AG08396 (cell line): ENCODE measurements at places on chromosomes 5 and 9.

DNA sequence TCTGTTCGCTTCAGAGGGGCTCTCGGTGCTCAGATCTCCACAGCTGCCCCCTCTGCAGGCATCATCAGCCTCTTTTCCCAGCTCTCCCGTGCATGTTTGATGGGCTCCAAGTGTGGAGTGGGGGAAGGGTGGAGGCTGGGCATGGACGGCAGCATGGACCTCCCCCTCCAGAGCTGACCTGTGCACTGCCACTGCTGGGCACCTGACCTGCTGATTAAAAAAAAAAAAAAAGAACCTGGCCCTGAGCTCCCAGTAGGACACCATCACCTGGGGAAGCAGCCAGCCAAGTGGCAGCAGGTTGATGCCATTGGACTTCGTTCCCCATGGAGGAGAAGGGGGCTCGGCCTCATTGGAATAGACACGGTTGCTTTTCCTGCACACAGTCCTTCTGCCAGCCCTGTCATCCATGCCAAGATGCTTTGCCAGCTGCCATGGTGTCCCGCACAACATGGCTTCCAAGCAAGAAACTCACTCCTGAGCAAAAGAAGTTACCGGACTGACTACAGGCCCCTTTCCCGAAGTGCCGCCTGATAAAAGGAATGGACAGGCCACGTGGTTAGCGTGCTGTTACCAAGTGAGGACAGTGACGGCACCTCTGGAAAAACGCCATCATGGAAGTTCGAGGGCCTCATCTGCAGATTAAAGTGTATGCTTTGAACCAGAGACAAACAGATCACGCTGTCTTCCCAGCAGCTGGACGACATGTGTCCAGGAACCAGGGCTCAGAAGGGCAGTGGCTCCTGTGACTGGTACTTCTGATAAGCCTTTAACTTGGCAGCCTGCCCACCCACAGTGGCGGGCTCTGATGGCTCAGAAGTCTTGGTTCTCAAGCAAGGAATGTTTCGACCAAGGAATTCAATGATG, 14.7 kb upstream of the BRD3OS start:
- DNase-seq: no peak

- no peak for DNase-seq
Measured at GRCh38 chr9:69044240-69045219, 9.0 kb downstream of the FXN start.

GRCh38 chr5:7529880-7530279, 133.9 kb downstream of the ADCY2 start:
- DNase-seq: no peak

GRCh38 chr9:95793924-95794828, 81.3 kb upstream of the ERCC6L2 start:
- peak; percentile 60 for DNase-seq

DNA sequence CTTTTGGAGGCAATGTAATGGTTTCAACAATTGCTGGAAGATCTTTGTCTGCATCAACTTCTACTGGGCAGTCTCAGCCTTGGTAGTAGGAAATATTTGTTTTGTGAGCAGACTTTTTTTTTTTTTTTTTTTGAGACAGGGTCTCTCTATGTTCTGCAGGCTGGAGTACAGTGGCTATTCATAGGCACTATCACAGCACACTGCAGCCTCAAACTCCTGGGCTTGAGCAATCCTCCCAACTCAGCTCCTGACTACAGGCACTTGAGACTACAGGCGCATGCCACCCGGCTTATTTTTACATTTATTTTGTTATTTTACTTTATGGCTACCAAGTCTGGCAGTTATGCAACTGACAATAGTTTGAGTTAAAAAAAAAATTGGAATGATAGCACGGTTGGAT, 187.3 kb downstream of the SNX18 start:
- DNase-seq: no peak

- DNase-seq: no peak
Measured at GRCh38 chr5:32612134-32612888, 27.0 kb downstream of the SUB1 start.

DNA sequence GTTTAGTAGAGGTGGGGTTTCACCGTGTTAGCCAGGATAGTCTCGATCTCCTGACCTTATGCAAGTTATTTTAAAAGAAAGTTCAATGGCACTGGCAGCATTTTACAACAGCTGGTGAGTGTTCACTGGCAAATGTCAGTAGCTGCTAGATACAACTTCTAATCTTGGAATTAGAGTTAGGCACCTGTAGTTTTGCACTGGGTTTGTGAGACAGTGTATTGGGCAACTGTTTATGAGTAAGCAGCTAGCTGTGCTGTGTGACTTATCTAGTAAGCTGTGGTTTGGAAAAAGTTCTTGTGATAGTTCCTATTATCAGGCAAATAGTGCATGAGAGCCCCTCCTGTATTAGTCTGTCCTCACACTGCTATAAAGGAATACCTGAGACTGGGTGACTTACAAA, 61.5 kb downstream of the UBE2QL1 start:
- no peak for DNase-seq

- no peak for DNase-seq
Measured at GRCh38 chr9:36007316-36007708, 29.4 kb upstream of the RECK start.

DNA sequence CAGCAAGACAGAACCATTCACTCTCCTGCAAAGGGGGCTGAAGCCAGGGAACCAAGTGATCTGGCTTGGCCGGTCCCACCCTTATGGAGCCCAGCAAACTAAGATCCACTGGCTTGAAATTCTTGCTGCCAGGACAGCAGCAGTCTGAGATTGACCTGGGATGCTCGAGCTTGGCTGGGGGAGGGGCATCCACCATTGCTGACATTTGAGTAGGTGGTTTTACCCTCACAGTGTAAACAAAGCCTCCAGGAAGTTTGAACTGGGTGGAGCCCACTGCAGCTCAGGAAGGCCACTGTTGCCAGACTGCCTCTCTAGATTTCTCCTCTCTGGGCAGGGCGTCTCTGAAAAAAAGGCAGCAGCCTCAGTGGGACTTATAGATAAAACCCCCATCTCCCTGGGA, 60.5 kb downstream of the TNFSF8 start:
- DNase-seq: no peak

DNA sequence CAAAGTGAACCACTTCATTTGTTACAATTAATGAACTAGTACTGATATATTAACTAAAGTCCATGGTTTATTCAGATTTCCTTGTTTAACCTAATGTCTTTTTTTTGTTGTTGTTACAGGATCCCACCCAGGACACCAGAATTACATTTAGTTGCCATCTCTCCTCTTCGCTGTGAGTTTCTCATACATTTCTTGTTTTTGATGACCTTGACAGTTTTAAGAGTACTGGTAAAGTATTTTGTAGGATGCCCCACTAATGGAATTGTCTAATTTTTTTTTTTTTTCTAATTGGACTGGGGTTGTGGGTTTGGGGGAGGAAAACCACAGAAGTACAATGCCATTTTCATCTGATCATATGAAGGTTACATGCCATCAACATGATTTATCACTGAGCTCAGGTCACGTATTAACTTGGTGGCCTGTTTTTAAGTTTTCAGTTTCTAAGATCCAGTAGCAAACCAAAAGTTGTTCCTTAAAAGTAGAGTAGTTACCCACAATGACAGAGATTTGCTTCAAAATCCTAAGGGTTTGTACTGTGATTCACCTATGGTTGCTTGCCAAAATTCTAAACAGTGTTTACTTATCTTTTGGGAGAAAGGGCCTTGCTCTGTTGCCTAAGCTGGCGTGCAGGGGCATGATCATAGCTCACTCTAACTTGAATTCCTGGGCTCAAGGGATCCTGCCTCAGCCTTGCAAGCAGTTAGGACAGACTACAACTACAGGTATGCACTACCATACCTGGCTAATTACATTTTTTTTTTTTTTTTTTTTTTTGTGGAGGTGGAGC, 4.5 kb upstream of the OTULIN start:
- DNase-seq: peak; percentile 46

GRCh38 chr5:180960209-180960608, 28.4 kb upstream of the BTNL3 start:
- no peak for DNase-seq

DNA sequence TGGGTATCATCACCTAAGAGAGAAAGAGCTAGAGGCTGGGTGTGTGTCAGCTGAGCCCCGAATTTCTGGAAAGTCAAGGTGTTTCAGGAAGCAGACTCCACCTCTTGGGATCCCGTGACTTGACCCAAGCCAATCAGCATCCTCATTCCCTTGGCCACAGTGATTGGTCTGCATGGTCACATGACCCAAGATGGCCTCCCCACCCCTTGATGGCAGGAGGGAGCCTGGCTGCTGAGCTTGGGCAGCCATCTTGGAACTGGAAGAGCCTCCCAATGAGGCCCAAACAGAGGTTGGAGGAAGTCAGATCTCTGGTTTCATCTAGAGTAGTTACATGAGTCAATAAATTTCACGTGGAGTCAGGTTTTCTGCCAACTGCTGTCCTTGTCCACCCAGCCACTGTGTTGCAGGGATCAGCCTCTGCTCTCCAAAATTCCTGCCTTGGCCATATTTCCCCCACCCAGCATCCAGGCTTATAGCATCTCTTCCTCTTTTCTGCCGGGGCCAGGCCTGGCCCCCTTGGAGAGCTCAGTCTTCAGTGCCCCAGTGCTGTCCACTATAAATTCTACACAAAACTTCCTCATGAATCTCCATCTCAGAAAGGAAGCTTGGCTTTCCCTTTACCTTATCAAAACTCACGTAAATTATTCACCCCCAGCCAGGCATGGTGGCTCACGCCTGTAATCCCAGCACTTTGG, 17.2 kb upstream of the SUSD3 start:
- DNase-seq: peak; percentile 45

DNA sequence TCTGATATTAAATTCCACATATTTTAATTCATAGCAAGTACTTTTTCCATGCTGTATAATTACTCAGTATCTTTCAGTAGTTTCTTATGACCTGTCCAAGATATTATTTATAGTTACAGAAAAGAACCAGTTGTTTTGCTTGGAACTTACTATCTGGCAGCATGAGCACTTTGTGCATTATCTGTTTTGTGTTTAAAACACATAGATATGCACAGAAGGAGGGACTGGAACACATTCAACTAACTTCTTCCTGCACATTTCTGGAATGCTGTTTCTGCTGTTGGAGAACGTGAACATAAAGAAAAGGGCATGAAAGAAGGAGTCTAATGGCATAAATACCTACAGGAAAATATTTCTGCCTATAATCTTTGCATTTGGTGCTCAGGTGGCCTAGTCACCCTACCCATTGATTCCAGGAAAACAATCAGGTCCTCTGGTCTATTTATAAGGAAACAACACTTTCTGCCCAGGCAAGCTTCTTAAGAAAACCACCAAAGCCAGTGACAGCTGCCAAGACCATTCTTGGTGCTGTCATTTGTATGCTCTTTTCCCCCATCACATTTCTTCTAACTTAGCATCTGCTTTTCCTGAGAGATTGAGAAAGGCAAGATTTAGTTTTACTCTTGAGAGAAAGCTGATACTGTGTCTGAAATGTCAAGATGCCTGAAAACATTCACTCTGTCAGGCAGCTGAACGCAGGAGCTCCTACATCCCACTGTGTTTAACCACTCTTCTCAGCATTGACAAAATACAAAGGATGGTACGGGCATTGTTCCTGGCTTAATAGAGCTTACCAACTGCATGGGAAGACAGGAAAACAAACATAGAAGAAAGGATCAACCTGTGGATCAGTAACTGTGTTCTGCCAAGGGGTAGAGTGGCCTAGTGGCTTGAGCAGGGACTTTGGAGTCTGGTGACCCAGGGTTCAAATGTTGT, 40.3 kb downstream of the RAB3C start:
- DNase-seq: no peak

DNA sequence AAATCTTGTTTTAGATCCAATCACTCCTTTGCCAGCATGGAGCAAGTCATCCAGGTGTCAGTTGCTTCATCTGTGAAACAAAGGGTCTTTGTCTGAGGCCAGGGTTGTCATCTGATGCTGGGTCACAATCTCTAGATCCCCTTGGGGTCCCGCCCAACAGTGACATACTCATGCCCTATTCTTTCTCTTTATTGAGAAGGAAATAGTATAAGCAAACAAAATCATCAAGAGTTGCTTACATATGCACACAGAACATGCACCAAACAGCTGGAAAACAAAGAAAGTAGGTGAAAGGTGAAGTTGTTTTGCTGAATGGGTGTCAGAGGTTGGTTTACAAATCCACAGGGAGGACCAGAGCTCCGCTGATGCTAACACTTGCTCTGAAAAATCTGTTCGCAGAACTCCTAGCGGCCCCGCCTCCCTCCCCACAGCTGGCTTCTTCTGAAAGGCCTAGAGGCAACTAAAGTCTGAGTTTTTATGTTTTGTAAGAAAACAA, 106.1 kb upstream of the SLC44A1 start:
- no peak for DNase-seq

DNA sequence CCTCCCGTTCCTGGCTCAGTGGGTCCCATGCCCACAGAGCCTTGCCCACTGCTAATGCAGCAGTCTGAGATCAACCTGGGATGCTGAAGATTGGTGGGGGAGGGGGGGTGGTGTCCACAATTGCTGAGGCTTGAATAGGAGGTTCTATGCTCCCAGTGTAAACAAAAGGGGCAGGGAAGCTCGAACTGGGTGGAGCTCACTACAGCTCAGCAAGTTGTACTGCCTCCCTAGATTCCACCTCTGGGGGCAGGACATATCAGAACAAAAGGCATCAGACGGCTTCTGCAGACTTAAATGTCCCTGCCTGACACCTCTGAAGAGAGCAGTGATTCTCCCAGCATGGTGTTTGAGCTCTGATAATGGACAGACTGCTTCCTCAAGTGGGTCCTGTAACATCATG, 885.6 kb upstream of the COX7C start:
- no peak for DNase-seq

DNA sequence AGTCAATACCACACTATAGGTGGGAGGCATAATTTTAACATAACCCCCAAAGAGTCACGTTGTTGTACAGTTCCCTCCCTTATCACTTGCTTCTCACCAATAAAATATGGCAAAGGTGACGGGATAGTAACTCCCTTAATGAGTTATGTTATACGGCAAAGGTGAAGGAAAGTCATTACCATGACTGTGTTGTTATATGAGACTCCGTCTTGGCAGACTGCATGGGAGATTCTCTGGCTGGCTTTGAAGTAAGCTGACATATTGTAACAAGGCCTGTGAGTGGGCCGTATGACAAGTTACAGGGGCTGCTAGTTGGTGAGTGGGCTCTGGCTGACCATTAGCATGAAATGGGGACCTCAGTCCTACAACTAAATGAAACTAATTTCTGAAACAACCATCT, 366.4 kb upstream of the FTMT start:
- no peak for DNase-seq

DNA sequence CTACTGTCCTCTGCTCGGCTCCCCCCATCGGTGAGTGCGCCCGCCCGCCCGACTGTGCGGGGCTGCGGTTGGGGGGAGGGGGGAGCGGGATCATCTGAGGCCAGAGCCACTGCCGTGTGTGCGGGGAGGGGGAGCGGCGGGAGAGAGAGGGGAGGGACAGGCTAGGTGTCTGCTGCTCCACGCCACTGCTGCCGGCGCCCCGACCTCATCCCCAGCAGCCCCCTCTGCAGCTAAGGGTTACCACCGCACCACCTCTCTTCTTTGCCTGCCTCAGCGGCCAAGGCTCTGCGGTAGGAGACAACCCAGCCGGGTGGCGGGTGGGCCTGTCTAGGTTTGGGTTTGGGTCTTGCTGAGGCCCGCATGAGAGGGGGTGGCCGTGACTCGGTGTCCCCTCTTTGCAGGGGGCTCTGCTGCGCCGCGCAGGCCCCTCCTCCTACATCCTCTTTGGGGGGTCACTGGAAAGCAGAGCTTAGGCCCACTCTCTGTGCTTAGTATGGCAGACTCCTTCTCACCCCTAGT, 670 bp upstream of the PURA start:
- no peak for DNase-seq

GRCh38 chr5:38039826-38040225, 200.0 kb upstream of the GDNF start:
- no peak for DNase-seq

GRCh38 chr9:99181206-99181605, 40.5 kb downstream of the ALG2 start:
- no peak for DNase-seq
